NCI-H1092 (cell line): ENCODE measurements at places on chromosomes 2 and 18.

DNA sequence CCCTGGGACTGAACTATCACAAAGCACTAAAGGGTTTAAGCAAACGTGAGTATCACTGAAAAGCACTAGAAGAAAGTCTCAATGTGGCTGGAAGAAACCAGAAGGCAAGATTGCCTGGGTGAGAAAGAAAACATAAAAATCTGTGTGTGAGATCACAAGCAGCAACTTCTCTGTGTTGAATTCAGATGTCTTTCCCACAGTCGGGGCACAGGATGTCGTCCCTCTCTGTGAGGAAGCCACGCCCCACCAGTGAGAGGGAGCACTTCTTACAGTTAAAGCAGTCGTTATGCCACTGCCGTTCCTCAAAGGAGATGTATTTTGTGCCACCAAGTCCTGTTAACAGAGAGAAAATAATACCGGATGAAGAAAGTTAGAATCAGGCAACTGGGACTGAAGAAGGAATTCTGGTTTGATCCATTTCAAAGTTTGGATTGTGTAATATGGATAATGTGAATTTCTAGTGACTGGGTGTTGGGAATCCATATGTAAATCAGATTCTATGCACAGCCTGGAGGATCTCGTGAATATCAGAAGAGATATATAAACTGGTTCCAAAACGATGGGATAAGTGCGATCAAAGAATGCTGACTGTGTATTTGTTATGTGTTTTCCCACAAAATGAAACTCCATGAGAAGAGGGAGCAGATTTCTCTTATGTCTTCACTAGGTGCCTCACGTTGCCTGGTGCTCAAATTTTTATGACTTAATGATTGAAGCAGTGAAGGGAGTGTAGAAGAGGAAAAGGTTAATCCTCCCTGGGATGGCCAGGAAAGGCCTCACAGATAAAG, 24.0 kb downstream of the C2orf49 start:
- no peak for DNase-seq

- no peak for DNase-seq
These were observed 245.4 kb upstream of the TFPI start for GRCh38 chr2:187799601-187800000.

GRCh38 chr2:232231554-232231953, 147.0 kb upstream of the ALPP start:
- no peak for DNase-seq

DNA sequence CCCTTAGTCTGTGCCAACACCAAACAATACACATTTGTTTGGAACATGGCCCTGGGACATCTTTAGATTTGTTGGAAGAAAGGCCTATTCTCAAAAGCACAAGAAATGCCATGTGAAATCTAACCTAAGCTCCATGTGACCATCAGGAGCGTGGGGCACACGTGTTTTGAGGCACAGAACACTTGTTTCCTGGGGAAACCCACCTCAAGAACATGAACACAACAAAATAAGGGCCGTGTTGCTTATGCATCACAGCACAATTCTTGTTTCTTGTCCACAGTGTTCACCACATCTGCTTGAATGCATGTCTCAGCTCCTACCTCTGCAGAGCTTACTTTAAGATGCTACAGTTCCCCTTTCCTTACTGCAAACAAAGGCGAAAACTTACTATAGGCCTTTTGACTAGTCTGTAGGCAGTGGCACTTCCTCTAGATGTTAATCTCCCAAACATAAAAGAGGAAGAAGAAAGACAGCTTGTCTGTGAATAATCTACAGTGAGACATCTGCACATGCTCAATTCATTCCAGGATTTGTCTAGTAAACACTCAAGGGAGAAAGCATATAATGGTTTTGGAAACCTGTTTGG, 165.0 kb downstream of the ANKRD44 start:
- DNase-seq, result no peak

GRCh38 chr2:19120941-19121750, 237.3 kb downstream of the OSR1 start:
- DNase-seq, result no peak

DNA sequence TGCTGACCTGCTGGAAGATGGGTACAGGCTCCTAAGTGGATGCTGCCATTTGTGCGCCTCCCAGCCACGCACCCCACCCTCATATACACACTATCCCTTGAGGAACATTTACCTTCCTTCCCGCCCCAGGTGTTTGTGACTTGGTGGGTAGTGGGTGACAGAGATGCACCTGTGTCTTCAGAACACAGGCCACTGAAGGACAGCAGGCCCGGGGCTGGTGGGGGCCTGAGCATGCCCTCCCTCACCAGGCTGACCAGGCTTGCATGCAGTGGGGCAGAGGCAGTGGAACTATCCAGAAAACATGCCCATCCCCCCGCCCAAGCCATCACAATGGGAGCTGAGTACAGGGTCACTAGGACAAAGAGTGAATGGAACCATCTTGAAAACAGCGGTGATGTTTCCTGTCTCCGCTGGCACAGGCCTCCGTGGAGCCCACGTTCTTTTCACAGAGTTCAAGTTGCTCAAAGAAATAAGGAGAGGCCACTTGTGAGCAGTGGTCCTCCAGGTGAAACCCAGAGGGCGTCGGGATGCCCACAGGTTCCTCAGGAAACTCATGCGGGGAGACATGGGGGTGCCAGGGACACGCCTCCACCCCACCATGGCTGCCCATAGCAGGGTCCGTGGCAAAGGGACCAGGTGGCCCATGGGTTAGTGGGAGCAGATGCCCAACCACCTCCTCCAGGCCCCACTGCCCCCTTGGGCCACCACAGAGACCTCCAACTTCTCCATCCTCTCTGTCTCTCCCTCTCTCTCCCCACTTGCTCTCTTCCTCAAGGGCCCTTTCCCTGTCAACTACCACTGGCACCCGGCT, 90.9 kb downstream of the MALT1 start:
- DNase-seq, result no peak

DNA sequence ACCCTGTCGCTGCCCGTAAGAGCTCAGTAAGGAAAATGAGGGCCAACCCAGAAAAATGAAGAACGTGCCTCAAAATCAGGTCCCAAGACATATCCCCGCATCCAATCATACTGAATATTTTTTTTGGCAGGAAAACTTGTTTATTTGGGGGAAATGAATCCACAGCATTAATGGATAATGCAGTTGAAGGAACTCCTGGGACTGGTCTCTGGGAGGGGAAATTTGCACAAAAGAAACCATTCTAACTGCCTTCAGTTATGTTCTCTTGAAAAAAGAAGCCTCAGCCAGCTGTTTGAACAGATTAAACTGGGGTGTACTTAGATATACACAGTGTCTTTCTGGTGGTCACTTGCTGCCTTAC, 61.3 kb downstream of the SPRED2 start:
- no peak for DNase-seq

GRCh38 chr2:129876541-129876940, 102.9 kb upstream of the RAB6C start:
- DNase-seq, result no peak

- DNase-seq, result no peak
These were observed 122.5 kb downstream of the SLC39A10 start for GRCh38 chr2:195779491-195779890.

DNA sequence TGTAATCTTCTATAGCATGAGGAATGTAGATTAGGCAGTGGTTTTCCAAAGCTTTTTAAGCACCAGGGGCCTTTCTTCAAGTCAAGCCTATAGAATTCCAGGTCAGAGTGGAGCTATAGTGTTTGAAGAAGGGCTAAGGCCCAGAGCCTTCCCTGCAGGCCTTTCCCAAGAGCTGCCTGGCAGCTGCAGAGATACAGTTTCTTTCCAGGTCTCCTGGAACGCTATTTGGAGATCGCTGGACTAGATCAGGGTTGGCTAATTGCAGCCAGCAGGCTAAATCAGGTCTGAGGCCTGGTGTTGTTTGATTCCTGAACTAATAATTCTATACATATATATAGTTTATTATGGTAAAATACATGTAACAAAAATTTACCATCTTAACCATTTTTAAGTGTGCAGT, 319.0 kb upstream of the SPRED2 start:
- no peak for DNase-seq

GRCh38 chr2:106107509-106108131, 86.5 kb downstream of the UXS1 start:
- no peak for DNase-seq

DNA sequence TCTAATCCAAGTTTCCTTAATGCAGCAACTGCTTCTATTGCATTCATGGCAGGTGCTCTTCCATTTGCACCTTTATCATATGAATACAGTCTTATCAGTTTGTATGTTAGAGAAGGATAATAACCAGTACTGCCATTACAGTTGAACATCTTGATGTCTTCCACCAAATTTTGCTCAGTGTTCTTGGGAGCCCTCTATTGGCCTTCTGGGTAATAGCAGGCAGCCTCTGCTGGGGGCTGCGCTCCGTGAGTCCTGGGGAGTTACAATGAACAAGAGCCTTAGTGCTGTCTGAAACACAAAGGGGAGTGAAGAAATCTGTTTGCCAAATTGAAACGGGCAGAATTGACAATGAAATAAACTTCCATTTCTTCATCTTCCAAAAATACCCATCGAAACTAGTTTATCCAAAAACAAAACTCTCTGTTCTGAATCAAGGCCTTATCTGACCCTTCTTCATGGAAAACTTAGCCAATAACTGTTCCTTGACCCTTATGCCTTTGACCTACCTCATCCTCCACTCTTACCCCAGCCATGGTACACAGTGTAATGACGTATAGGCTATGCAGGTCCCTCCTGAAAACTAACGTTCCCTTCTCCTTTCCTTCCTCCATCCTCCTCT, 79.9 kb downstream of the ALK start:
- no peak for DNase-seq

- no peak for DNase-seq
These were observed 17.5 kb downstream of the PECR start for GRCh38 chr2:216064014-216064630.

- DNase-seq, result no peak
These were observed 170.4 kb downstream of the KCNE4 start for GRCh38 chr2:223222397-223222796.

- no peak for DNase-seq
These were observed 263.2 kb upstream of the HS6ST1 start for GRCh38 chr2:128581849-128582244.

DNA sequence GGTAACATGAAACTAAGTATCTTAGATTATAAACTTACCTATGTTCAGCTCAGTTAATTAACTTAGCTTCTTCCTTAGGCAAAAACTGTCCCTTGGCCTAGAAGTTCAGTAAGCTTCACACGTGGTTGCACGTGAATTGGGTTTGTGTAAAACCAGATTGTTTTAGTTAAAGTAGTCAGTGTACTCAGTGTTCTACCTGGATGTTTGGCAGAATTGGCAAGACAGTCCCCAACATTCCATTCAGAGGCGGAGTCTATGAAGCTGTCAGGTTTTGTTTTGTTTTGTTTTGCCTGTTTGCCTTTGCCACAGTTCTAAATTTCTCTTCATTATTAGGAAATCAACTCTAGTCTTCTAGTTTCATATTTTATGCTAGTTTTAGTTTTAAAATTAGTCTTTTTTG, 105.3 kb upstream of the ZEB2 start:
- no peak for DNase-seq

DNA sequence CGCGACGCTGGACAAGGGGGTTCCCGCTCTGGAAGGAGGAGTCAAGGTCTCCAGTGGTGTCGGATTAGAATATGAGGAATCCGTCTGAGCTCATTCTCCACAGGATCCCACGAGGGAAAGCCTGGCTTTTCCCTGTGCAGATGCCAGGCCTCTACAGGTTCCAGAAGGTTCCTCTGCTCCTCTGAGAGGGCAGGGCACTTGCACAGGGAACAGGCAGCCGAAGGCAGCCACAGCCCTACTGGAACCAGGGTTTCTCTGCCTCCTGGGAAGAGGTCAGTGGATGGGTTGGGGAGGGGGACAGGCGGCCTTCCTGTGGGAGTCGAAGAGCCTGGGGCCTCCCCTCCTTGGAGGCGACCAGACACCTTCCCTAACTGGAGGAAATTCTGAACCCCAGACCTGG, 1.7 kb upstream of the AQP12A start:
- DNase-seq, result no peak

- DNase-seq, result no peak
These were observed 2.2 kb downstream of the ABI2 start for GRCh38 chr2:203330434-203330833.

GRCh38 chr2:208175840-208176153, 12.4 kb upstream of the CRYGA start:
- DNase-seq, result no peak

DNA sequence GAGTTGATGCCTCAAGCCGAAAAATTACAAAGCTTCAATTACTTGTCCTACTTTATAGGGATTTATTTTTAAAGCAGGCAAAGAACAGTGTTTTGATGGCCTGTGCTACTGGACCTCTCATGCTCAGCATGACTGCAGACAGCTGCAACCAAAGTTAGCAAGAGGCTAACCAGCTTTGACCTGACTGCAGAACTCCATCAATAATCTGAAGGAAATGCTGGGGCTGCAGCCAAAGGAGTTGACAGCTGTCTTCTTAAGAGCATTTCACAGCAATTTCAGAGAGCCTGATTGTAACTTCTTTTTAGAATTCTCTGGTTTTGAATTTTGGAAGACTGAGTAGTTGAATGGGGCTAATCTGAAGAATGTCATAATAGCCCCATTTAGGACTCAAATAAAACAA, 46.5 kb upstream of the SESTD1 start:
- no peak for DNase-seq

DNA sequence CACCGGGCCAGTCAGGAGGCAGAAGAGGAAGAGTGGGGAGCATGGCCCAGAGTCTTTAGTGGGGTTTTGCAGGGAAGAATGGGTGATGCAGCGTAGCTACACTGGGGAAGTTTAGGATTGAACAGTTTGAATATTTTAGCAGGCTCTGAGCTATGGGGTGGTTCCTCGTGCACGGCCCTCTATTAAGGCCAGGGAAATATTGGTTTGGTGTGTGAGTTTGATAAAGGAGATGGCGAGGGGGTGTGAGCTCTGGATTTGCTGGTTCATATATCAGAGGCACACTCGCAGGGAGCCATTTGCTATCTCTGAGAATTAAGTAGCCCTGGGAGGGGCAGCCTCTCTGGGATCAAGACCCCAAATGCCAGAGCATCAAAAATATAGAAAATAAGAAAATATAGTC, 50.1 kb downstream of the BOLA3 start:
- no peak for DNase-seq

DNA sequence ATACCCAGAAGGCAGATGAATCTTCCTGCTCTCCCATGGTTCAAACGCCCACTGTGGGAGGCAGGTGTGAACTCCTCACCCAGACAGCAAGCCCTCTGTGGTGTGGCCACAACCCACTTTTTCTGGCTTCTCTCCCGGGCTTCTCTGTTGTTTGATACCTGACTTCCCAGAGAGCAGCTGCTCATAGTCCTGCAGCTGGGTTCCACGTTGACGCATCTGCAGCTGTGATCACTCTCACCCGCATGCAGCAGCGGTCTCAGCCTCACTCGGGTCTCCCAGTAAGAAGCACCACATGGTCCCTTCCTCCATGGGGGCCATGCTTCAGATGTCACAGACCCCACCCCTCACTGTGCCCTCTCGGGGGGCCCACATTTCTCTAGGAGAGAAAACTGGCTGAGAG, 3.5 kb downstream of the ASPRV1 start:
- DNase-seq, result no peak

GRCh38 chr2:47504174-47504810, 101.3 kb downstream of the MSH2 start:
- no peak for DNase-seq

DNA sequence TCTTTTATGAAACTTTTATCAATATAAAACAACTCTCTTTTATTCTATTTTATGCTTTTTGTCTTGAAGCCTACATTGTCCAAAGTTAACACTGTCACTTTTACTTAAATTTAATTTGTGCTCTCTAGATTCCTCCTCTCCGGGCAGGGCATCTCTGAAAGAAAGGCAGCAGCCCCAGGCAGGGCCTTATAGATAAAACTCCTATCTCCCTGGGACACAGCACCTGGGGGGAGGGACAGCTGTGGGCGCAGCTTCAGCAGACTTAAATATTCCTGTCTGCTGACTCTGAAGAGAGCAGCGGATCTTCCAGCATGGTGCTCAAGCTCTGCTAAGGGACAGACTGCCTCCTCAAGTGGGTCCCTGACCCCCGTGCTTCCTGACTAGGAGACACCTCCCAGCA, 447.7 kb upstream of the FANCL start:
- no peak for DNase-seq
